ENCODE measurements at places on chromosomes 1 and 21.

DNA sequence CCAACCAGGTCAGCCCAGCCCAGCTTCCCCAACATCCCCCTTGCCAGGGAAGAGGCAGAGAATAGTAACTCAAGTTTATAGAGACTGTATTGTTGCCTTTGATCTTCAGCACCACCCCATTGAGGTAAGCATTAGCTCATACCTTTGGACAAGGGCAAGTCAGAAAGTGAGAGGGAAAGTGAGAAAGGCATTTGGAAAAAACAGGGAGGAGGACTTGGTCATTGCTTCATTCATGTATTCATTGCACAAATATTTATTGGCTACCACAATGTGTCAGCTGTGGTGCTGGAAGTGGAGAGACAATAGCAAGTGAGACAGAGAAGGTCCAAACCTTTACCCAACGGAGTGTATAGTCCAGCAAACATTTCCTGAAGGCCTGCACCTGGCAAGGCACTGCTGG is 561.2 kb downstream of the KIF26B start:
- DNase-seq: peak; percentile 79

DNA sequence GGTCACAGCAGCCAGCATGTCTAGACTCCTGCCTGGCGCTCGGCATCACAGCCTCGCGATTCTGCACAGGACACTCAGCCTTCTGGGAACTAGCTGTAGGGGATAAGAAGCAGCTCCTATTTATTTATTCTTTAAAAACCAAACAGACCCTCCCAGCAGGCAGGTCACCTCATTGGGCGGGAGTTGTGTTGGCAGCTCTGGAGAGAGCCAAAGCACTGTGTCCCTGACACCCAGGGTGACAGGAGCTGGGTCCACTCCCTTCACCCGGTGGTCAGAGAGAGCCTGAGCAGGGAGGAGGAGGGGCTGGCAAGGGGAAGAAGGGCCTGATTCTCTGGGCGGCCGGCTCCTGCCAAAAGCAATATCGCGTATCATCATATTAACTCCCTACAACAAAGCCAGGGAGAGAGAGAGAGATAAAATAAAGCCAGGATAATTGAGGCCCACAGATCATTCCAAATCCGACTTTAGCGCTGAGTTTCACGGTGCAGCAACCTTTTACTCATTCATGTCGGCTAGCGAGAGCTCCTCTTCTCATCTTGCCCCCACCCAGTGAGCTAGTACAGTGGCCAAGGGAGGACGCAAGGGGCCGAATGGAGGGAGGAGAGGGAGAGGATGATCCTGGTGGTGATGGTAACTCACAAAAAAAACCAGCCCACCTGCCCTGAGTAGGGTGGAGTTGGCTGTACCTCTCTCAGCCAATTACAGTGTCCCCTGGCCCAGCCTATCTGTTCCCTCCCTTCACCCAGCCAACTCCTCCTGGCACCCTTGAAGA is 79.8 kb upstream of the IFFO2 start:
- DNase-seq: no peak

DNA sequence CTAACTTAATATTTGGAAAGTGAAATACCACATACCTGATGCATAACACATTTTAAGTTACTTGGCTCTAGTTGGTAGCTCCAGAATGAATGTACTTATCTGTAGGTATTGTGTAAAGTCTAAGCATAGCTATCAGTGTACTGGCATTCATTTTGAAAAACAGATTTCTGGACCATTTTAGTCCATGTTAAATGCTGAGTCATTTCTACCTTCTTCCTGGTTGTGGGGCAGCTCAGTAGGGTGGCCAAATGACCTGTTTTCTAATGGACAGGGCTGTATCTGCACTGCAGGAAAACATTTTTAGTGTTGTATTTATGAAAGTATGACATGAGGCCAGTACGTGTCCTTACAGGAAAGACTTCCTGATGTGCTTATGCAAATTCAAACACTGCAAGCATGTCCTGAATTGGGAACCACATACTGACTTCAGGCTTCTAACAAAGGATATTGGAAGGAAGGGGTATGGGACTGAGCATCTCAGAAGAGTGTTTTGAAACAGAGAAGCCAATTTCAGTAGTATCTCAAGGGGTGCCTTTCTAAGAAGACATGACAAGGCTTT is 300.3 kb upstream of the B3GALT2 start:
- no peak for DNase-seq

- DNase-seq: no peak
Observed at GRCh38 chr1:109770331-109771095, 6.8 kb upstream of the EPS8L3 start.

GRCh38 chr21:15212206-15212605 is 147.4 kb upstream of the NRIP1 start:
- DNase-seq: no peak

DNA sequence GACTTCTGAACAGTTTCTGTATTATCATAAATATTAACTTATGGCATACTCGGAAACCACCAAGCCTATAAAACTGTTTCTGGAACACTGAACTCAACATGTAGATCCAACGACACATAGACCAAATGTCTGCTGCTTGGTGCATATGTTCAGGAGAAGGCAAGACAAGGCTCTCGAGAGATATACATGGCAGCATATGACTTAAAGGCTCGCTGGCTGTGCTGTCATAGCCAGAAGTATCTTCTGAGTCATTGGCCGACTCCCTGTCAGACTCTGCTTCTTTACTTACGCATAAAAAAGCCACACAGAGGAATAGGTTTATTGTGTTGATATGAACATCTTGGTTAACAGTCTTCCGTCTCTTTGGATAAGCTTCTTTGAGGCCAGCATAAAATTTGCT is 60.6 kb downstream of the LYST start:
- DNase-seq: no peak

DNA sequence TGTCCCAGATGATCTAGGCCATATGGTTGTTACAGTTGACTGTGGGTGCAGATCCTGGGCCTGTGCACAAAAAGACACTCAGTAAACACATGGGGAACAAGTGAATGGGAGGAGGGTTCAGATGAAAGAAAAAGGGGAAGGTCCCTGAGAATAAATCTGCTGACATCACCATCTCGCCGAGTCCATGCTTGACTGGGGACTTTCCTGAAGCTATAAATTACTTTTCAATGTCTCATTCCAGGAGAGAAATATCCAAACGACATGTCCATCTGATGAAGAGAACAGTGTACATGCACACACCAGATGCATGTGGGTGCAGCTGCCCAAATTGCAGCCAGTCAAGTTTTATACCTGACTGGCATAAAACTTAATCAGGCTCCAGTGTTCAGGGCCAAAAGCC is 109.0 kb downstream of the HIVEP3 start:
- no peak for DNase-seq

DNA sequence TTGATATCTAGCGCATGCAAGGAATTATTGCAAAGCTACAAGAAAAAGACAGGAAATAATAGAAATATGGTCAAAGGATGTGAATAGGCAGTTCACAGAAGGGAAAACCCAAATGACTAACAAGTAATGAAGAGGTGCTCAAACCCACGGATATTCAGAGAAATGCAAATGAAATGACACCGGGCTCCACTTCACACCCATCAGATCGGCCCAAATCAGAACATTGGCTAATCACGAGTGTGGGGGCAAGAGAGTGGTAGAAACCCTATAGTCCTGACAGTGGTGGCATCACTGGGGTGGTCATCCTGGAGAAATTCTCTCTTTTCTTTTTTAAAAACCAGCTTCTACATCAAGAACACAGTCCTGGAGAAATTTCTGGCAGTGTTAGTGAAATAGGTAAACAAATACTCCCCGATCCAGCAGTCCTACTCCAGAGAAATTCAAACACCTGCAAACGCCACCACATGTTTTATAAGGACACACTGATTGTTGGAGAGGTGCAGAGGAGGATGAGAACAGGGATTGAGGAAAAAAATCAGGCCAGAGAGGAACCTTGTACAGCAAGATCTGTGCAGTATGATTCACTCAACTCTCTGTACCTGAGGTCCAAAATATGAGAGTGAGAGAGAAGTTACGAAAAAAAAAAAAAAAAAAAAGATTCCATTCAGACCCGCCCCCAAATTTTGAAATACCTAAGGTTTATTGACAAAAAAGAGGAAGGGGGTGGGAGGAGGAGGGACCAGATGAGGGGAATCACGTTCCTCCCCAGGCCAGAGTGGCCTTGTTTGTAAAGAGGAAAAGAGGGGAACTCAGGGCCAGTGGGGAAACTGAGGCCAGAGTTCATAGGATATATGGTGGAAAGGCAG is 9.2 kb upstream of the TNFRSF1B start:
- DNase-seq: no peak

DNA sequence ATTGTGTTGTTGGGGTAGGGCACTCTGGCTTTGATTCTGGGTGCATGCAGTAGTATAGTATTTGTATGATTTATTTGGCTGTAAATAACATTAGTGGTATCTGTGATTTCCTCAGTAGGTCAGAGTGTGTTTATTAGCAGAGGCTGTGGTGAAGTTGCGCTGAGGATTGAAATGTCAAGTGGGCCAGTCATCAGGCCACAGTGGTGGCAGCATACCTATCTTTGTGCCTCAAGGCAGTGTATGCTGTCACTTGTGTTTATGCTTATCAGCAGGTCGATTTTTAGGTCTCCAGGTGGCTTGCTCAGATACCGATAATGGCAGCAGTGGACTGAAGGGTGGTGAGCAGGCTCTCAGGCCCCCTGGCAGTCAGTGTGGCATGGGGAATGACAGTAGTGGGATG is 11.3 kb downstream of the LY9 start:
- no peak for DNase-seq

DNA sequence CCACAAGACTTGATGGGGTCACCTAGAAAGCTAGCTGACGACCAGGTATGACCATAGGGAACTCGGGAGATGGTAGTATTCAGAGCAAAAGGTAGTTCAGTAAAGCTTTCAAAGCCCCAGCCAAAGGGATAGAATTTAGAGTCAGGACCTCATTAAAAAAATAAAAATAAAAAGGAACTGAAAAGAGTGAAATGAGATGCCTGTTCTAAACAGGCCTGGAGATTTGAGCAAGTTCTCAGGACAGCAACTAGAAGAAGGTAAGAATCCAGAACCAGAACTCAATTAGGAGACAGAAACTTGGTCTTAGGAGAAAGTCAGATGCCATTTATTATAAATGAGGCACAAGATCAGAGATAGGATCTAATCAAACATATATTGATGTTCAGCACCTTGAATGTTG is 265.5 kb upstream of the CACYBP start:
- DNase-seq: no peak

GRCh38 chr1:210010161-210010560 is 72.1 kb downstream of the SYT14 start:
- no peak for DNase-seq

GRCh38 chr21:26544201-26544775 is 28.8 kb downstream of the CYYR1 start:
- DNase-seq: no peak

DNA sequence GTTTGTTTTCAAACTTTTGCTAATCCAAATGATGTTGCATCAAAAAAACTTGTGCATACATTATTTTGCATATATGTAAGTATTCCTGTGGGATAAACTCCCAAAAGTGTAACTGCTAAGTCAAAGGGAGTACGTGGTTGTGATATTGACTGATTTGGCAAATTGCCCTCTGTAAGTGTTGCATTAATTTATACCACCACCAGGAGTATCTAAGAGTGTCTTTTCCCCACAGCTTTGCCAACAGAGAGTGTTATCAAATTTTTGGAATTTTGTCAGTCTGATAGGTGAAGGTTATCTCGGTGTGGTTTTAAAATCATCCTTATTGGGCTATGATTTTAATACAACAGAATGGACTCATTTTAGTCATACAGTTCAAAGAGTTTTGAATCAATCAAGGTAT is 30.1 kb upstream of the PARP1 start:
- DNase-seq: no peak

- no peak for DNase-seq
Observed at GRCh38 chr1:164759979-164760469, 201.0 kb downstream of the PBX1 start.

DNA sequence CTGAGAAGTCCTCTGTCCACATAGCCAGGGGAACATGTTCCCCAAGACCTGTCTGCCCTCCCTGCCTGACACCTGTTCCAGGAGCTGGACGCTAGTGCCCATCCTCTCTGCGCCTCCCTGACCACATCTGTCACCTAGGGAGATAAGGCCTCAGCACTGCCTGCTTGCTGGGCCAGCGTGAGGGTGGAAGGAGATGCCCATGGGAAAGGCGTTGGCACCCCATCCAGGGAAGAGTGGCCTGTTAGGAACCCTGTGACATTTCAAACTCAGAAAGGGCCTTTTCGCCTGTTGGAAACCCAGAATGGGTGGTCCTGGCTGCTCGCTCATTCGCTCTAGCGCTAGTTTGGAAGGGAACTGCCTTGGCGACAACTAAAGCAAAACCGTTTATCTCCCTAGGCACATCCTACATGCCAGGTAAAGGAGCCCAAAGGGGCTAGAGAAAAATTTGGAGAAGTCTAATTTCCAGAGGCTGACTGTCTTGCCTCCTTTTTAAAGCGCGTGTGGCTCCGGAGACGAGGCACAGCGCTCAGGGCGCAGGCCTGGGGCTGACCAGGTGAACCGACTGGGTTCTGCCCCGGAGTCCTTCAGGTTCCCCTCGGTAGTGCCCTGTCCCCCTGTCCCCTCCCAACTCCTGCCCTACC is 410 bp downstream of the ACTA1 start:
- no peak for DNase-seq

- no peak for DNase-seq
Observed at GRCh38 chr1:200037904-200038303, 10.4 kb downstream of the NR5A2 start.

GRCh38 chr1:167829868-167830267 is 84.1 kb downstream of the ADCY10 start:
- DNase-seq: no peak

DNA sequence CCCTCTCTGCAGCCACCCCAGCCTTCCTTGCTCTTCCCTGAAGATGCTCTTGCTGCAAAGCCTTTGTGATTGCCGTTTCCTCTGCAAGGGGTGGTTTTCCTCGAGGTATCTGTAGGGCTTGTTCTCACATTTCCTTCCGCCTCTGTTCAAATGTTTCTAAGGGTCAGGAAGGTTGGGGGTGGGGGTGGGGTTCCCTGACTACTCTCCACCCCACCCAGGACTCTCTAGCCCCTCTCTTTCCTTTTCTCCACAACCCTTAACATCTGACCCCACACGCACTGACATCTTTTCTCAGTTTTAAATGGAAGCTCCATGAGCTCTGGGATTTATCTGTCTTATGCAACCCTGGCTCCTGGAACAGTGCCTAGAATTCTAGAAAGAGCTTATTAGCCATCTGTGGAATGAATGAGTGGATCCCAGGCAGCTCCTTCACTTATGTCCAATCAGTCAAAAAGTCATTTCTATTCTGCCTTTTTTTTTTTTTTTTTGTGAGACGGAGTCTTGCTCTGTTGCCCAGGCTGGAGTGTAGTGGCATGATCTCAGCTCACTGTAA is 27.3 kb upstream of the ZNF362 start:
- DNase-seq: peak; percentile 81

DNA sequence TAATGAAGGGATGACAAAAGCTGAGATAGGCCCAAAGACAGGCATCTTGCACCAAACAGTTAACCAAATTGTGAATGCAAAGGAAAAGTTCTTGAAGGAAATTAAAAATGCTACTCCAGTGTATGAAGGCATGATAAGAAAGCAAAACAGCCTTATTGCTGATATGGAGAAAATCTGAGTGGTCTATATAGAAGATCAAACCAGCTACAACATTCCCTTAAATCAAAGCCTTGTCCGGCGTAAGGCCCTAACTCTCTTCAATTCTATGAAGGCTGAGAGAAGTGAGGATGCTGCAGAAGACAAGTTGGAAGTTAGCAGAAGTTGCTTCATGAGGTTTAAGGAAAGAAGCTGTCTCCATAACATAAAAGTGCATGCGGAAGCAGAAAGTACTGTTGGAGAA is 4.3 kb upstream of the ANGEL2 start:
- DNase-seq: no peak

GRCh38 chr1:67573311-67573872 is 111.6 kb upstream of the GADD45A start:
- DNase-seq: no peak

All from GM04503 (cell line).